ENCODE measurements at places on chromosomes 7 and 10. TPM values are rescaled to one million over a fixed set of nuclear protein-coding genes. Genes with fewer than 3 reads are reported as not detected.
A peak's percentile ranks its signal among the peaks of the same experiment; 100 is the strongest.

GRCh38 chr10:3714531-3714930 is 70.5 kb downstream of the KLF6 start:
- no peaks in the 10 kb centered on the region for H3K36me3 ChIP-seq
- no peaks in the 10 kb centered on the region for H3K4me1 ChIP-seq
- H3K27ac ChIP-seq: no peak overlapping the region
- DNase-seq: no peak

Gene ELAPOR2
- polyA plus RNA-seq: 16.1 TPM

DNA sequence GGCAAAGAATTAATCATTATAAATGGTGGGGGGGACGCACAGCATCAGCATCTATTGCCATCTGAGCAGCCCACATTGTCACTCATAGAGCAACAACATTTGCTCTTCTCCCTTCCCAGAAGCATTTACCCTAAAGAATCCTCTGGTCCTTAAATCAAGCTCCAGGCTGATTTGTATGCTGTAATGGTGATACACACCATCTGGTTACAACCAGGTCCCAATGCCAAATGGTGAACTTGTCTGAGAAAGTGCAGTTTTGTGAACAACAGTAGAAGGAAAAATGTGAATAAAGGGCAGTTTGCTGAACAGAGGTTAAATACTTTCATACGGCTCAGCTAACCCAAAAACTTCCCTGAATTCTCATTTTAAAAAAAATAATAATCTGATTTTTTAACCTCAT is 38.8 kb upstream of the TCF7L2 start:
- H3K36me3 ChIP-seq: no peaks in the 10 kb centered on the region
- H3K27me3 ChIP-seq: no peaks in the 10 kb centered on the region
- H3K27ac ChIP-seq: no peak overlapping the region

DNA sequence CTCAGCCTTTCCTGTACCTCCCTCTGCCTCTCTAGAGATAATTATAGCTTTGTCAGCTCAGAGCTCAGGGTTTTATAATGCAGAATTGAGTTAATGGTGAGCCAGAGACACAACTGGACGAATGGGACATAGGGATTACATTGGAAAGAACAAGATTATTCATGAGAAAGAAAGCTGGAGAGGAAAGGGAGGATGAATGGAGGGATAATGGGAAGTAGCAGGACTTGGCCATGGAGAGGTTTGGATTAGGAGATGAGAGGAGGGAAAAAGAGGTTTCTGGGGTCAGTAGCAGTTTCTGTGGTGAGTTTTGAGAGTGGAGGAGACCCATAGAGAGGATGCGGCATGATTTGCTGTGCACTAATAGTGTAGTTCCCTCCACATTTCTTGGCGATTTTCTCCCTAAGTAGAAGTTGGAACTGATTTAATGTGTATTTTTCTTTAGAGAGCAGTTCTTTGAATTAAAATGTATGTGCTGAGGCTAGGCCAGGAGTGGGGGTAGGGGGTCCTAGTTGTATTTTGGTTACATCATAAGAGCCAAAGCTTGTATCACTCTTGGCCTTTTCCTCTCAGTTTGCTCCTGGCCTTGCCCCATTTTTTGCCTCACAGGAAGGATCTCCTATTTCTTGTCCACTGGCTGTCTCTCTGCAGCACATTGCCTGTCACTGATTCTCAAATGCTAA is 107.4 kb downstream of the MKX start:
- H3K27ac ChIP-seq: no peak overlapping the region
- H3K4me1 ChIP-seq: no peaks in the 10 kb centered on the region
- no peaks in the 10 kb centered on the region for H3K36me3 ChIP-seq
- no peak for DNase-seq
- no peaks in the 10 kb centered on the region for H3K27me3 ChIP-seq
- H3K4me3 ChIP-seq: no peak overlapping the region

DNA sequence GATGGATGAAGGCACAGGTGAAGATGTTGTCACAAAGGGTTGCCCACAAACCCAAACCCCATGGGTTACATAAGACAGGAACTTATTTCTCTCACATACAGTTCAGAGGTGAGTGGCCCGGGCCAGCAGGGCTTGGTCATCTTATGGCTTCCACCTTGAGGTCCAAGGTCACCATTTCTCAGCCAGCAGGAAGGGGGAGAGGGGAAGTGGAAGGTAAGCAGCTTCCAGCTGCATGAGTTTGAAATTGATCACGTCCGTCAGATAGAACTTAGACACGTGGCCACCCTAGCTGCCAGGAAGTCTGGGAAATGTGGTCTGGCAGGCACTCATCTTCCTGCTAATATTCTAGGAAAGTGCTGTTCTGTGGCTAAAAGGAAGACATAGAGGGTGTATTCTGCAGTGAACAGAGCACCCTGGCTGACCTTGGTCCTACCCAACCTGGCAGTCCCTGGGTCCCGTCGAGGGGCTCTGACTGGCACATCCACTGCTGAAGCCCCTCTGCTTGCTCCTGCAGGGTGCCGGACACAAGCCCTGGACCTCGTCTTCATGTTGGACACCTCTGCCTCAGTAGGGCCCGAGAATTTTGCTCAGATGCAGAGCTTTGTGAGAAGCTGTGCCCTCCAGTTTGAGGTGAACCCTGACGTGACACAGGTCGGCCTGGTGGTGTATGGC is 49.5 kb downstream of the VWA2 start:
- no peaks in the 10 kb centered on the region for H3K4me1 ChIP-seq
- no peak for DNase-seq
- no peak overlapping the region for H3K27ac ChIP-seq
- H3K36me3 ChIP-seq: no peaks in the 10 kb centered on the region

DNA sequence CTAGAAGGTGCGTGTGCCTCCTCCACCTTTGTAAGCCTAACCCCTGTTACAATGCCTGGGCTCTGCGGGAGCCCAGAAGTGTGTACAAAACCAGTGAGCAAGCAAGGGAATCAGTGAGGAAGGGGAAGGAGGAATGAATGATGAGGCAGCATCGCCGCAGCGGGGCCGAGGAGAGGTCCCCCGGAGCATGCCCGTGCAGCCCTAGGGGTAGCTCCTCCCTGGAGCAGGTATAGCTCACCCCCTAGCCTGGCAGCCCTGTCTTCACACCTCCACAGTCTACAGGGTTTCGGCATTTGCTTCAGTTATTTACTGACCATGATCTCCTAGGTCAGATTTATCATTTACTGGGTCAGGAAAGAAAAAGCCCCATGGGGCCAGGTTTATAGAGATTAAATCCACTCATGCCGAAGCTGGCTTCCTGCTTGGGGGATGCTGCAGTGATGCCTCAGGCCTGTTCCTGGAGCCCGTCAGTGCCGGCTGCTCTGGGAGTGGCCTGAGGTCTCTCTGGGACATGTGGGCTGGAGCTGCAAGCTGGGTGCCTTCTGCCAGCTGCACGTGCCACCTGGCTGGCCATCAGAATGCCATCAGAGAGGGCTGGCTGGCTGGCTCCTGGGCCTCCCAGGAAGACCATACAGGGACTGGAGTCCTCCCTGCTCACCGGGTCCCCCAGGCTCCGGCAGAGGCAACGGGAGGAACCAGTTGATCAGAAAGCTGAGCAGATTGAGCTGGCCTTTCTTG is 138.9 kb downstream of the GRK5 start:
- DNase-seq: no peak
- peaks cover 39% of the 10 kb centered on the region for H3K4me1 ChIP-seq
- H3K27ac ChIP-seq: no peak overlapping the region
- H3K27me3 ChIP-seq: no peaks in the 10 kb centered on the region
- H3K36me3 ChIP-seq: no peaks in the 10 kb centered on the region
- no peak overlapping the region for H3K4me3 ChIP-seq

Gene CCL26
- polyA plus RNA-seq: 0.94 TPM

GRCh38 chr7:18495412-18496340 is at the start of gene HDAC9:
HDAC9 (plus strand) TSS chr7:18495749; CDS start chr7:18496303, 554 bp downstream.
- no peaks in the 10 kb centered on the region for H3K36me3 ChIP-seq
- no peak within 1 kb of the TSS for H3K4me3 ChIP-seq
- peak; percentile 42 for DNase-seq
- H3K27ac ChIP-seq: no peak within 1 kb of the TSS

Data from lung (tissue), 17 donors.